ENCODE measurements at places on chromosomes 3 and 15.

- DNase-seq: peak; percentile 34
Observed at GRCh38 chr15:82535566-82536408, 4.5 kb downstream of the RPS17 start.

GRCh38 chr3:54153477-54153876, 31.1 kb downstream of the CACNA2D3 start:
- DNase-seq: no peak

DNA sequence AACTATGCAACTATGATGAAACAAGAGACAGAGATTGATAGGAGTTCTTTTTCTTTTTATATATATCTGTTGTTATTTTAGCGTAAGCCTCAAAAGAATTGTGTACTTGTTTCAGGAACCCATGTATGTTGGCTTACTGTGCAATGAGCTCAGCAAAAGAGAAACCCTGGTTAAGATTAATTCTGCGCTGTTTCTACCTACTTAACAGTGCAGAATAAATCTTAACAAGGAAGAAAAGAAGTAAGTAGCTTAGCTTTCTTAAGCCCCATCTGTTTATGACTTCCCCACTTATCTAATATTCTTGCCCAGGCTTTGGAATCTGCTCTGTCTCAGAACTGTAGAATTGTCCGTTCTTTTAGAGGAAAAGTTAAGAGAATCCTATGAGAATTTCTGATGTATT, 27.4 kb downstream of the ECT2 start:
- DNase-seq: no peak

GRCh38 chr3:188472336-188472735, 318.4 kb downstream of the LPP start:
- DNase-seq: no peak

DNA sequence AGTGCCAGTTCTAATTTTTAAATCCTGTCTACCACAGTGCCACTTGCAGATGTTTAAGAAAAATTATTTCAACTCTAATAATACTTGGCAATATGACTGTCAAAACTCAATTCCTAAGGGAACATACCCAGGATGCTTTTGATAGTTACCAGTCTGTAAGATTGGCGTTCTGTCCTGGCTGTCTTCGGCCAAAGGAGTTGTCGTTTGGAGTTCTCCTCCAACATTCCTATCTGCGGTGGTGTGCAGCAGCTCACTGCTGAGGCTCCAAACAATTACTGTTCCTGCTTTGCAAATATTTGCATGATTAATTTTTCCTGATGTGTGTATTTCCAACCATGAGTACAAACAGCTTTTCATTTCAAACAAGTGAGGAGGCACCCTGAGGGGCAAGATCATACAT, 330.8 kb upstream of the DPH6 start:
- no peak for DNase-seq

- DNase-seq: no peak
Observed at GRCh38 chr3:27728195-27729087, 6.3 kb upstream of the EOMES start.

DNA sequence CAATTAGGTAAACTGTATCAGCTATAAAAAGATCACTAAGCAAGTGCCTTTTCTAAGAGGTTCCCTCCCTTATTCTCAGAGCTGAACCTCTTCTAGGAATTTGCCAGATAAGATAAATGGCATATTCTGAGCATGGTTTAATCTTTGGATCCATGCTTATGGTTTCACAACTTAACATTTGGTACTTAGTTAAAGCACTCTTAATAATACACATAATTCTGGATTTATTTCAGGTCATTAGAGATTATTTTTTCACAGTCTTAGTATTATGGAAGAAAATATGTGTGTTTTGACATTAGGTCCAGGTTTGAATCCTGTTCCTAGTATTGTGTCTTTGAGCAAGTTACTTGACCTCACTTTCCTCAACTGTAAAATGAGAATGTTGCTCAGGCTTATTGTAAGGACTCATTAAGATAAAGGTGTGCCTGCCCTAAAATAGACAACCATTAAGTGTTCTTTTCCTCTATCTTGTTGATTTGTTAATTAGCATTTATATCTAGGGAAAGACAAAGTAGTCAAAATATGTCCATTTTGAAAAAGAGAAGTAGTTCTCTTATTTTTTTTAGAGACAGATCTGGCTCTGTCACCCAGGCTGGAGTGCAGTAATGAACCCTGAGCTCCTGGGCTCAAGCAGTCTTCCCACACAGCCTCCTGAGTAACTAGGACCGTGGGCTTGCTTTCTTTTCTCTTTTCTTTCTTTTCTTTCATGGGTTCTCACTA, 43.4 kb downstream of the TSC22D2 start:
- DNase-seq: no peak

DNA sequence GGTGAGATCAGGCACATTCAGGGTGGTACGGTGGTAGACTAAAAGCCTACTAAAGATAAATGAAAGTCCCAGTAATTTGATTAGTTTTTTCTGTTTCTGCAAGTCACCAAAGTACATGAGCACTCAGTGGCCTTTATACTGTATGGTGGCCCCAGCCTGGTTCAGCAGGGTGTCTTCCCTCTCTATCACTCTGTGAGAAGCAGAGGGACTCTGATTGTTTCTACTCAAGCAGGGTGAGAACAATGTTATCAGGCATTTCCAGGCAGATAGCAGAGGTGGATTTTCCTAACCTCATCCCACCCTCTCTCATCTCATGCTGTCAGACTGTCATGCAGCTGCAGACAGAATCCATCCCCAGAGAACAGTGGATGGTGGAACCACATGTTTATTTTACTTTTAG, 71.5 kb upstream of the BFSP2 start:
- no peak for DNase-seq

- no peak for DNase-seq
Observed at GRCh38 chr3:176916777-176917176, 280.5 kb downstream of the TBL1XR1 start.

DNA sequence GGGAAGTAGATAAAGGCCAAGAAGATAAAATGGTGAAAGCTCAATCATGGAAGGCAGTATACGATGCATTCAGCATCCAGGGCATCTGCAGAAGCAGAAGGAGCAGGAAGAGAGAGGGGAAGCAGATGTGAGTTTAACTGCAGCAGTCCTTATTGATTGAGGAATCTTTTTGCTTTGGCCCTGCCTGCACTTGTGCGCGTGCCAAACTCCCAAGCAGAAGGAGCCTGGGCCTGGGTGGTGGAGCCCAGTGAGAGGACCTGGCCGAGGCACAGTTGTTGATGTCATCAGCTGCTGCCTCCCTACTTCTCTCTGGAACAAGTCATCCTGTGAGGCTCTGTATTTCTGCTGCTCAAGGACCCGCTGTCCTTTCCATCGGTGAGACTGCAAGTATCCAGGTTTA, 65.5 kb upstream of the ROPN1 start:
- DNase-seq: no peak

GRCh38 chr15:48946840-48947187, 16.9 kb downstream of the SHC4 start:
- no peak for DNase-seq

GRCh38 chr15:93865586-93865985, 365.8 kb upstream of the MCTP2 start:
- DNase-seq: no peak

DNA sequence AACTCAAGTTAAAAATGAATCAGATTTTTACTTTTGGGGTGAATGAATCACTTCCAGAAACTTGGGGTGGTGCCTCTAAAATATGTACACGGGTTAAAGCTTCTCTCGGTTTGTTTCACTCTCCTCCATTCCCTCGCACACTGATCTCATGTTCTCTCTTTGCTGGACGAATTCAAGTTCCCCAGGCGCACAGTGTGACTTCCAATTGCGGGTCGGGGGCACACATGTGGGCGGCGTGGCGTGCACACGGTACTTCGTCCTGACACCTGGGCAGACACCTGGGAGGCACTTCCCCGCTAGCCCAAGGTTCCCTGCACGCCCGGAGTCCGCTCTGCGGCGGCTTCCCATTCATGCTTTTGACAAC, 692 bp downstream of the SCAANT1 start:
- DNase-seq: no peak

DNA sequence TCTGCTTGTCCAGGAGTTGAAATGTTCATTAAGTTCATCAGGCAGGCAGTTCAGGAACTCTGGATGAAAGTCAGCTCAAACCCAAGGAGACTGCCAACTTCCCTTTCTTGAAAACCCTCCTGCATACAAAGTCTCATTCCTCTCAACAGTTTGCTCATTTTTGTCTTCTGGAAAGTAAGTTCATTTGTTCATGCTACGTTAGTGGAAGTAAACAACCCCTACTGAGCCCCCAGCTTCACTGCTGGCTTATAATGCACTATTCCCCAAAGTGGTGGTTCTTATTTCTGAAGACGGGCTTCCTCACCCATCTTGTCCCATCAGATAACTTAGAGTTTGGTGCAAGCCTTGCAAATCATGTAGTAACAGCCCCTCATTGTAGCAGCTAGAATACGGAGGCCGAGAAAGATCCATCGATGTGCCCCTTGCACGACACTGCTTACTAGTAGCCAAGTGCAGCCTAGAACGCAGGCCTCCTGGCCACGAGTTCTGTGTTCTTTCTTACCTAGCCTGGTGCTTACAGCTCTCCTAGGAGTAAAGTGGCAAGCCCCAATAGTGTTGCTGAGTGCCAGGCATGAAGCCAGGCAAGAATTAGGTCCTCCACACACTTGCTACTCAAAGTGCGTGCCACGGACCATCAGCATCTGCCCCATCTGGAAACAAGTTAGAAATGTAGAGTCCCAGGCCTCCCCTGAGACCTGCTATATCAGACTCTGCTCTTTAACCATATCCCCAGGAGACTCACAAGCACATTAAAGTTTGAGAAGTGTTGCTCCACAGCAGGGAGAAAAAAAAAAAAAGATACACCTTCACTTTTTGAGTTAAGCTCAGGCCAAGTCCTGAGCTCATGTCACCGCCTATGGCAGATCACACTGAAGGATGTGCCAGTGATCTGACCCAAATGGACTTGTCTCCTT, 82.5 kb downstream of the RFTN1 start:
- no peak for DNase-seq

DNA sequence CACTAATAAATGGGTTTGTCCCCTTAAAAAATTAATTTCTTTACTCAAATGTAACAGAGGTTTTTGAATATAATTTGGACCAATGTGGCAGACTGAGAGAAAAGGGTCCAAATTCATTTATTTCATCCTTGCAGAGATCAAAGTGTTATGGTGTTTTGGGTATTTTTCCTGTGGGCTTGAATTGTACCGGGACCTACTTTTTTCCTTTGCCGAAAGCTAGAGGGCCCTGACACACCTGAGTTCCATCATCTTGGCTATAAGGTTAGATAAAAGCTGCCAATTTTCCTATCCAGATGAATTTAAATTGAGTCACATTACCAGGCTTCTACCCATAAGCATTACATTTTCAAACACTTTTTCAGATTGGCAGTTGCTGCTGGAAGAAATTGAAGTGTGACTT, 908 bp downstream of the CCNB2 start:
- DNase-seq: no peak

DNA sequence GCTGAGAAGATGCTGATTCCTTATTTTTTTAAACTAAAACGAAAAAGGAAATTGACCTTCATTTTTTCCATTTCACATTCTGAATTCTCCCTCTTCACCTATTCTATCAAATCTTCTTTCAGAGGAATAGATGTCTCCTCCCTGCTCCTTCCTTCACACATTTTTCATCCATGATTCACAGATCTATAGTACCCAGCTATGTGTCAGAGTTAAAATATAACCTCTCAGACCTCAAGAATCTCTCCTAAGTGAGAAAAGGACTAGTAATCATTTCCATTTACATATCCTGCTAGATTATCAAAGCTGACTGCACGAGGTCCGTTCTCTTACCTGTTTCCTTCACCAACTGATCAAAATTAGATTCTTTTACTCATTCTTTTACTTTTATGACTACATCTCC, 1297.6 kb upstream of the ALCAM start:
- DNase-seq: no peak

DNA sequence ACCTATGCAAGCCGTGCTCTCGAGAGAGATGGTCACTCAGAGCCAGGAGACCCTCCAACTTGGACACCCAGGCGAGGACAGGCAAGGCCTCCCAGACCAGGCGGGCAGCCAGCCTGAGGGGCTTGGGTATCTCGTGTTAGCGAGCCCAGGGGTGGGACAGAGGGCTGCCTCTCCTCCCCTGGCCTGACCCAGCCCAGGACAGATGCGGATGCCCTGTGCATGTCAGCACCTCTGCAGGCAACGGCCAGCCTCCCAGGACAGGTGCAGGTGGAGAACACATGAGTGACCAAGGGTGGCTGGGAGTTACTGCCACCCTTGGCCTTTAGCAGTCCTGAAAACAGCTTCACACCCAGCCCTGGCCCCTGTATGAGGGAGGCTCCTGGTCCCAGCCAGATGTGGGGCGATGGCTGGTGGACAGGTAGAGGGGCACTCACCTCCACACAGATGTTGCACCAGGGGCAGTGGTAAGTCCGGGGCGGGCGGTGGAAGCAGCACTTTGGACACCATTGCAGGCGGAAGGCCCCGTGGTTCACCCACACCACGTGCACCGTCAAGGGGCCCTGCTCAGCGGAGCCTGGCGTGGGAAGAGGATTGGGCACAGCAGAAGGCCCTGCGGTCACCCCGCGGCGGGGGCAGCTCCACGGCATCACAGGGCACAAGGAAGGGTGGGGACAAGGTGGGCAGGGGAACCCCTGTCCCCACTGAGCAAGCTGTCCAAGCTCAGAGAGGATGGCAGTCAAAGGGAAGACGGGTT, 2.1 kb downstream of the ZDHHC19 start:
- DNase-seq: no peak

GRCh38 chr3:146881966-146882760, 277.0 kb upstream of the PLSCR5 start:
- no peak for DNase-seq

DNA sequence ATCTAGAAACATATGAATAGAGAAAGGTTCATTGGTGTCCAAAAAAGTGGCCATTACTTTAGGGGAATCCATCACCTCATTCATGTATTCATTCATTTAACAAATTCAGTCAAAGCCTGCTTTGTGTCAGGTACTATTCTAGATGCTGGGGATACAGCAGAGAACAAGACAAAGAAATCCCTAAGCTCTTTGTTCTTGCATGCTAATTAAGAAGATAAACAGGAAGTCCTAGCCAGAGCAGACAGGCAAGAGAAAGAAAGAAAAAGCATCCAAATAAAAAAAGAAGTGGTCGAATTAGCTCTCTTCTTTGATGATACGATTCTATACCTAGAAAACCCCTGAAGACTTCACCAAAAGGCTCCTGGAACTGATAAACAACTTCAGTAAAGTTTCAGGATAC, 12.4 kb upstream of the ZMAT3 start:
- DNase-seq: no peak

GRCh38 chr3:46713898-46714552, 3.6 kb downstream of the PRSS50 start:
- DNase-seq: no peak

DNA sequence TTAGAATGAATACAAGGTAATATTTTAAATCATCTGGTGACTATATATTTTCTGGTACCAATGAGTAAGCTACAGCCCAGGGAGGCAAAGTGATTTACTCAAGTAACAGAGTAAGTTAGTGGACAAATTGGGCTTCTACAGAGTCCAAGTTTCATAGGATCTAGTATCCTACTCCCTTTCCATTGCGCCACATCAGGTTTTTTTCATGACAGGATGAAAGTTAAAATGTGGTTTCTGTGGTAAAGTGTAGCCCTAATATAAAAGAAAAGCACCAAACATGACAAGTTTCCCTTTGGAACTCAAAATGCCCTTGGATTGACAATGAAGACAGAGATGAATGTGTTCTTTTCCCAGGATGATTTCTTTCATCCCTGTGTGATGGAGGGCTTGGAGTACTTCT, 350.8 kb upstream of the ZNF385D start:
- DNase-seq: no peak

Measured in stimulated activated CD8-positive, alpha-beta memory T cell treated with anti-CD3 and anti-CD28 coated beads, Interleukin-4, amount 100 ng/mL, for 48 hours (primary cell).